ENCODE measurements at places on chromosomes 5 and 9.

GRCh38 chr5:74268297-74268696, 372.2 kb downstream of the ENC1 start:
- DNase-seq, result no peak

GRCh38 chr9:14127656-14128055, 186.3 kb downstream of the NFIB start:
- peak; percentile 22 for DNase-seq

DNA sequence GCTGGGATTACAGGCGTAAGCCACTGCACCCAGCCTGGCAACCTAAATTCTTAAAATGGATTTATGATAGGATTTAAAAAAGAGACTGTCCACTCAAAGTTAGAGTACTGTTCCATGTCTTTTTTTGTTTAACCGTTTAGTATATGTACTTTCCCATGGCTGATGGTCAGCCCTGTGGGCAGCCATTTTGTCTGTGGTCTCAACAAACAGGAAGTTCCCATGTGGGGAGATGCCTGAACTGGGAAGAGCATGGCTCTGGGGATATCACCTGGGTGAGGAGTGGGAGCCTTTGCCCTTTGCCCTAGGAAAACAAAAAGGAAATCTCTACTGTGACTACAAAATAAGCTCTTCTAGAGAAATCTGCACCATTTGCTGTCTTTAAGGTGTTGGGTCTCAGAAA, 27.5 kb upstream of the GNPDA1 start:
- no peak for DNase-seq

DNA sequence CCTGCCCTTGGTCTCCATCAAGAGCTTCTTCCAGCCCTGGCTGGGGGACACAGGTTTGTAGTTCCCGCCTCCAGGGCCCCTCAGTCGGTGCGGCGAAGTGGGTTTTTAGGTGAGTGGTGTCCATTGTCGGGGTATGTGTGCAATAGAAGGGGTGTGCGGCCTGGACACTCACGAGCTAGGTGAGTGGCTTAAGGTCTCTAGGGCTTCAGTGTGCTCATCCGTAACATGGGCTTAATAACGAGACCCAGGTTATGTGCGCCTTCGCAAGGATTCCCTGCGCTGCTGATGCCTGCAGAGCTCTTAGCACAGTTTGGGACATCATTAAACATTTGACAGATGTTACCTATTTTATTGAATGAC, 656 bp downstream of the CEP78 start:
- DNase-seq, result no peak

DNA sequence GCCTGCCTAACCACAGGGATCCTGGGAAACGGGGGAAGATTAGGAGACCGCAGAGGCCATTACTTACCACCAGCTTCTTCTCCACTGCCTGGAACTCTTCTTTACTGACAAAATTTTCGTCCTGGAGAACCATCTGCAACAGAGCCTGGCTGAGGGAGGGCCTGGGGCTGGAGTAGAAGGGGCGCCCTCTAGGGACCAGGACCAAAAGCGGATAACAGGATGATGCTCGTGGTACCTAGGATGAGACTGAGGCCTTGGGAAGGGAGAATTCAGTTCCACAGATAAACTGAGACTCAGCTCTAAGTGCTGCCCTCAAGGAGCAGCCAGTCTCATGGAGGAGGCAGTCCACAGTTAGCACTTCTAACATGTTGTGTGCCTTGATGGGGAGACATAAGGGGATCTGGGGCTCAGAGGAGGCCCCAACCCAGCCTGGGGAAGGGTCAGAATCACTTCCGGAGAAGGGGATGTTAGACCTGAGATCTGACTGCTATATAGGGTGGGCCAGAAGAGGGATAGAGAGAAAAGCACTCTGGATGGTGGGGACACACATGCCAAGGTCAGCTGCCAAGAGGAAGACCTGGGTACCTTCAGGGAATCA, 1.2 kb downstream of the SPATA24 start:
- no peak for DNase-seq

GRCh38 chr5:98771382-98772109, 1.9 kb upstream of the RGMB start:
- DNase-seq, result peak; percentile 79

All from non-pigmented ciliary epithelial cell (primary cell).